ENCODE measurements at places on chromosomes 6 and 20.

- no peak for DNase-seq
Measured at GRCh38 chr6:81148751-81149150, 603.7 kb downstream of the TENT5A start.

DNA sequence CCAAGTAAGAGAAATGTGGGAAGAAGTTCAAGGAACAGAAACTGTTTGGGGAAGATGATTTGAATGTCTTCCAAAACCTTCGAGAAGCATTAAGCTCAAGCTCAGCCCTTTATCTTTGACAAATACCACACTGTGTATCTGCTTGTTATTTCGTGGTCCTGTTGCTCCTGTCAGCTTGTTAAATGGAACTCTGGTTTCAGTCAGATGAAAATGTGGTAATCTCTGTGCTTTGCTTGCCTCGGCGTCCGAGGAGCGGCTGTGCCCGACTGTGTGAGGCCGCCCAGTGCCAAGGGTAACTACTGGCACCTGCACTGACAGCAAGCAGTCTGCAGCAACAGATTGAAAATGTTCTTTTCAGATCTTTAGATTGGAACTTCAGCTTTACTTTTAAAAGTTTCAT, 577.9 kb upstream of the FLRT3 start:
- no peak for DNase-seq

GRCh38 chr6:106807947-106808611, 166.4 kb downstream of the CD24 start:
- DNase-seq, result no peak

GRCh38 chr6:145147981-145148749, 587.2 kb downstream of the EPM2A start:
- no peak for DNase-seq

DNA sequence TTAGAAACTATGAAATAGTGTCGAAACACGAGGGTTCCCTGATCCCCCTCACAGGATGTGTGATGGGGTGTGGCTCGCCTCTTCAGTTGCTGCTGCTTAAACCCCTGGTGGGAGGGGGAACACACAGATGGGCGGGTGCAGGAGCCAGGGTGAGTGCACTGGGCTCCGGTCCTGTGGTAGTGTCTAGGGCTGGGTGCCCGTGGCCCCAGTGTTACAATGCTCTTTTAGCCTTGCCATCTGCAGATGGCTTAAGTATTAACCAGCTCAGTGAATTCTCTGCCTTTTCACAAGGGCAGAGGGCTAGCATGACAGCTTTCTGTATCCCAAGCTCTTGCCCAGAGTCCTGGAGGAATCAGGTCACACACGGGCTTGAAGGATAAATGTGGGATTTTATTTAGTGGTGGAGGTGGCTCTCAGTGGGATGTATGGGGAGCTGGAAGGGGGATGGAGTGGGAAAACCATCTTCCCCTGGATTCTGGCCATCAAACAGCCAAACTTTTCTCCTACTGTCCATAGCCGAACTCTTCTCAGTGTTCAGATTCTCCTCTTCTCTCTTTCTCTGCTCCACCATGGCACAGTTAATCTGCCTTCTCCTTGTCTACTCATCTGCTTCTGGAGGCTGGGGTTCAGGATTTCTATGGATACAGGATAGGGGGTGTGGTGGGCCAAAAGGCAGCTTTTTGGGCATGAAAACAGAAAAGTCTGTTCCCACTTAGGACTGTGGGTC, 659.0 kb downstream of the EPM2A start:
- no peak for DNase-seq

DNA sequence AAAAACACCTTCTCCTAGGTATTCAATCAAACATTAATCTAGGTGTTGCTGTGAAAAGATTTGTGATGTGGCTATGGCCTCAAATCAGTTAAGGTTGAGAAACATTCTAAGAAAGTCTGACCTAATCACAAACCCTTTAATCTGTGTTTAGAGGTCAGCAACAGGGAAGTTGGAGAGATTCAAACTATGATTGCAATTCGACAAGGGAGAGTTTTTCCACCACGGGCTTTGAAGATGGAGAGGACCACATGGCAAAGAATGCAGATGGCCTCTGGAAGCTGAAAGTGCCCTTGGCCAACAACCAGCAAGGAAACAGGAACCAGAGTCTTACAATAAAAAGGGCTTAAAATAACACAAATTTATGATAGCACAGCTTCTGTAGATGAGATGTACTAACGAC, 29.6 kb upstream of the LGSN start:
- no peak for DNase-seq

DNA sequence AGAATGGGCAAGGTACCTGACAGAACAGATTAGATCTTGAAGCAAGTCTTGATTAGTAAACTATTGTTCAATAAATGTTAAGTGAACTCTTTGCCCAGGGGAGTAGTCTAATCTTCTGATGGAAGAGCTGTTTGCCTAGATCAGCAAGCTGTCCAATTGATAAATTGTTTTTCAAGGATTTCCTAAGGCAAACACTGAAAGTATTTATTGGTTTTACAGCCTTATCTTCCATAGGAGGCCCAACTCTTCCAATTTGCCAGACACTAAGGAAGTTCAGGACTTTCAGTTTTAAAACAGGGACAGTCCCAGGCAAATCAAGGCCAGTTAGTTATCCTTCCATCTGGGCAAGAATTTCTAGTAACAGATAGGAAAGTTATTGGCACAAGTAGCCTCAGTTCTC, 1.8 kb upstream of the C6orf163 start:
- DNase-seq, result no peak

- no peak for DNase-seq
Measured at GRCh38 chr20:49647550-49647949, 66.1 kb downstream of the B4GALT5 start.

GRCh38 chr20:6504826-6505225, 262.7 kb upstream of the BMP2 start:
- no peak for DNase-seq

Data from stimulated activated CD8-positive, alpha-beta memory T cell treated with anti-CD3 and anti-CD28 coated beads, Interleukin-4, amount 100 ng/mL, for 48 hours (primary cell).